ENCODE measurements at places on chromosomes 7 and 10.

DNA sequence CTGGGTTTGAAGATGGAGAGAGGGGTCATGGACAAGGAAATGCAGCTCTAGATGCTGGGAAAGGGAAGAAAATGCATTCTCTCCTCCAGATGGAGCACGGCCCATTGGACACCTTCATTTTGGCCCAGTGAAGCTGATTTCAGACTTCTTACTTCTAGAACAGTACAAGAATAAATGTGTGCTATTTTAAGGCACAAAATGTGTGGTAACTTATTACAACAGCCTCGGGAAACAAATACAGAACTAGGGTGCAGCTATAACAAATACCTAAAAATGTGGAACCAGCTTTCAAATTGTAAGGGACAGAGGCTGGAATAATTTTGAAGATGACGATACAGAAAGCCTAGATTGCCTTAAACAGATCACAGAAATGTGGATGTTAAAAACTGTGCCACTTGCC lies 54.1 kb downstream of the CYTH3 start:
- no peaks in the 10 kb centered on the region for H3K36me3 ChIP-seq
- no peak for DNase-seq
- H3K27ac ChIP-seq: no peak overlapping the region
- no peak overlapping the region for H3K4me3 ChIP-seq

DNA sequence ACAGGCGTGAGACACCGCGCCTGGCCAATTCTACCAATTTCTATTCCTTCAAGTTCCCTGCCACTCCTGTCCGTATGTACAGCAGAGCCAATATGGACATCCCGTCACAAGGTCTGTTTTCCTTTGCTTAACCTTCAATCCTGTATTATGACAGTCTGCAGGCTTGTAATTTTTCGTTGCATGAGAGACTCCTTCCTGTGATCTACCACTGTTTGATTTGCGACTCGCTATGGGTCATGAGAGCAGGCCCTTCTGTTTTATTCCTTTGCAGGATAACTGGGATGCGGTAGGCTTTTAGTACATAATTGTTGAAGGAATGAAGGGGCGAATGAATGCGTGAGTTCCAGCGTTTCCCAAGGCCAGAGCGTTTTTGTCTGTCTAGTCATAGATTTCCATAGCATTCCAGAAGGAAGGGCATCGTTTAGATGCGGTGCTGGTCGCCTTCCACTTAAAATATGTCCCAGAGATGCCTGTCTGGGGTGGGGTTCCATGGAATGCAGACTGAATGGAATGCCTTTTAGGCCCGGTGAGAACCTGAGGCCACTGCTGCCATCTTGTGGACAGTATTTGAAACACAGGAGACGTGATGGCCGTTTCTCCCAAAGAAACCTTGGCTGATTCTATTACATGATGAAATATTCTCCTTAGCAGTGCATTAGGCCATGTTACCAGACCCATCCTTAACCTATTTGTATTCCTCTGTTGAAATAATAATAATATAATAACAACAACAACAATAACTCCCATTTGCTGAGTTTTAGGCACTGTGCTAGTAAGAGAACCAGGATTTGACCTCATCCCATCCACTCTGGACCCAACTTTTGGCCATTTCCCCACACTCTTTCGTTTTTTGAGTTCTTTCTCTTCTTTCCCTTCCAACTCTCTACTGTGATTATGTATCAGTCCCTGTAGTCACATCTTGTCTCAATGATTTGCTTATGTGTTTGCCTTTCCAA lies 193.2 kb downstream of the MYOF start:
- no peaks in the 10 kb centered on the region for H3K36me3 ChIP-seq
- no peak overlapping the region for H3K4me3 ChIP-seq
- peak; percentile 17 for DNase-seq
- H3K4me1 ChIP-seq: no peaks in the 10 kb centered on the region
- peaks cover 6% of the 10 kb centered on the region for H3K27me3 ChIP-seq

- no peaks in the 10 kb centered on the region for H3K4me1 ChIP-seq
- no peaks in the 10 kb centered on the region for H3K36me3 ChIP-seq
- H3K27me3 ChIP-seq: peaks cover 6% of the 10 kb centered on the region
- no peak overlapping the region for H3K4me3 ChIP-seq
- no peak for DNase-seq
- no peak overlapping the region for H3K27ac ChIP-seq
Observed at GRCh38 chr10:71250842-71251241, 38.5 kb downstream of the UNC5B start.

DNA sequence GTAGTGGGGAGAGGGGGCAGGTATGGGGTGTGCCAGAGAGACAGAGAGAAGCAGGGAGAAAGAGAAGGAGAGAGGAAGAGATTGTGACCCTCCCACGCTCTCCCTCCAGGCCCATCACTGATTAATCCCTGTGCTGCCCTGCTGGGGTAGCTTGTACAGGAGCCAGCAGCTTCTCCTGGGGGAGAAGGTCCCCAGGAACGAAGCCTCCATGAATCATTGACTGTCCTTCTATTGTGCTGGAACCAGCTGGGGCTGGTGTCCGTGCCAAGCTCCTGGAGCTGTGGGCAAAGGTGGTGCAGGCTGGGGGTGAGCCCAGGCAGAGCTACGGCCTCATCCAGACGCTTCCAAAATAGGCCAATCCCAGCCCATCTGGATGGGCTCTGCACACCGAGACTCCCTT lies 20.9 kb downstream of the AQP1 start:
- no peaks in the 10 kb centered on the region for H3K4me1 ChIP-seq
- H3K27me3 ChIP-seq: peaks cover 5% of the 10 kb centered on the region
- DNase-seq: no peak
- no peaks in the 10 kb centered on the region for H3K36me3 ChIP-seq
- H3K4me3 ChIP-seq: no peak overlapping the region

DNA sequence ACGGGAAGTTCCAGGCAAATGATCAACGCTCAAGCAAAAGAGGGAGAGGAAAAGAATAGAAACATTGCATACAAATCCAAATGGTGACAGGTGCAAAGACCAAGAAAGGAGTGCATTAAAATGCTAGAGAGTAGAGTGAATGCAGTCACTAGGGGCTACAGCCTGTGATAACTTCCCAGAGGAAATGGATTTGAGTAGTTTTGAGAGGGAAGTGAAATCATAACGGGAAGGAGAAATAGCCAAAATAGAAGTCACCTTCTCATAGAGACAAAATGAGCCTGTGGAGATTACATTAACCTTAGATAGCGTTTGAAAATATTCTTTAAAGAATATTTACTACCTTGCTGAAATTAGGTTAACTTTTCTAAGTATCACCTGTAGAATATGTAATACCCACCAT lies 26.5 kb downstream of the NUP42 start:
- no peaks in the 10 kb centered on the region for H3K4me1 ChIP-seq
- no peak overlapping the region for H3K4me3 ChIP-seq
- H3K27me3 ChIP-seq: peaks cover 27% of the 10 kb centered on the region
- H3K36me3 ChIP-seq: peaks cover 21% of the 10 kb centered on the region
- DNase-seq: no peak
- H3K27ac ChIP-seq: no peak overlapping the region

DNA sequence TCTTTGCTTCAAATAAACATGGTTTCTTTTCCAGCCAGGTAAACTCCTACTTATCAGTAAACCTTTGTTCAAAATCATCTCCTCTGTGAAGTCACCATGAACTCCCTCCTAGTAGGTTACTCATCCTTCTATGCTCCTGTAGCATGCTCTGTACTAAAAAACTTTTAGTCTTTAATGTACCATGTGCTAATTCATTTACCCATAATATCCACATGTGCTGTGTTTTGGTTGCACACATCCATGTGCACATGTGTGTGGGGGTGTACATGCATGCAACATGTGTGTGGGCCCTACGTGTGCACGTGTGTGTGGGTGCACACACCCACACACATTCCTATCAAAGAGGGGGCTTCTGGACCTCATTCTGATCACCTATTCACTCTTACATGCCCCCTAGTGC lies 259.9 kb upstream of the SP4 start:
- no peak overlapping the region for H3K4me3 ChIP-seq
- no peak overlapping the region for H3K27ac ChIP-seq
- DNase-seq: no peak
- H3K27me3 ChIP-seq: peaks cover 31% of the 10 kb centered on the region
- H3K36me3 ChIP-seq: no peaks in the 10 kb centered on the region
- H3K4me1 ChIP-seq: no peaks in the 10 kb centered on the region

- H3K4me3 ChIP-seq: no peak overlapping the region
- H3K36me3 ChIP-seq: peaks cover 35% of the 10 kb centered on the region
- peaks cover 16% of the 10 kb centered on the region for H3K4me1 ChIP-seq
- no peaks in the 10 kb centered on the region for H3K27me3 ChIP-seq
- no peak overlapping the region for H3K27ac ChIP-seq
- DNase-seq: no peak
Observed at GRCh38 chr10:84398696-84399095, 70.3 kb downstream of the CCSER2 start.

- no peaks in the 10 kb centered on the region for H3K27me3 ChIP-seq
- H3K4me1 ChIP-seq: peaks cover 30% of the 10 kb centered on the region
- peaks cover 1% of the 10 kb centered on the region for H3K36me3 ChIP-seq
- H3K4me3 ChIP-seq: no peak overlapping the region
- no peak overlapping the region for H3K27ac ChIP-seq
- no peak for DNase-seq
Observed at GRCh38 chr7:5677538-5678294, 103.7 kb downstream of the RNF216 start.

DNA sequence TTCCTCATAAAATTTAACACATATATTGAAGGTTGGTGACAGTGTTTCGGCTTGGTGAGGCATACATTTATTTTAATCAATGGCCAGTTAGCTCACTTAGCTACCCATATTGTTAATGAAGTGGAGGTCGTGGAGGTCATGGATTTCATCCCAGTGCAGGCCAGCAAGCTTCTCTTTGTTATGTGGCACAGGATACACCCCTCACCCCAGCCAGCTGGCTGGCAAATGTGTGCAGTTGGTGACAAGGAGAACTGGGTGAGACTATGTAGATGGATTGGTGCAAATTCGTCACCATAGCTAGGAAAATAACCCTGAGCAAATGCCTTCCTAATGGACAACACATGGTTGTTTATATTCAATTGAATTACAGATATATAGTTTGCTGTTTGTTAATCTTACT lies 50.5 kb upstream of the FOXP2 start:
- H3K27ac ChIP-seq: no peak overlapping the region
- no peaks in the 10 kb centered on the region for H3K27me3 ChIP-seq
- no peaks in the 10 kb centered on the region for H3K4me1 ChIP-seq
- H3K4me3 ChIP-seq: no peak overlapping the region
- H3K36me3 ChIP-seq: no peaks in the 10 kb centered on the region

- no peak for DNase-seq
- H3K27ac ChIP-seq: no peak overlapping the region
- H3K27me3 ChIP-seq: no peaks in the 10 kb centered on the region
Observed at GRCh38 chr7:146185844-146186243, 69.2 kb downstream of the CNTNAP2 start.

GRCh38 chr7:25789701-25790640 lies 362.0 kb upstream of the NFE2L3 start:
- H3K27ac ChIP-seq: no peak overlapping the region
- no peak for DNase-seq

DNA sequence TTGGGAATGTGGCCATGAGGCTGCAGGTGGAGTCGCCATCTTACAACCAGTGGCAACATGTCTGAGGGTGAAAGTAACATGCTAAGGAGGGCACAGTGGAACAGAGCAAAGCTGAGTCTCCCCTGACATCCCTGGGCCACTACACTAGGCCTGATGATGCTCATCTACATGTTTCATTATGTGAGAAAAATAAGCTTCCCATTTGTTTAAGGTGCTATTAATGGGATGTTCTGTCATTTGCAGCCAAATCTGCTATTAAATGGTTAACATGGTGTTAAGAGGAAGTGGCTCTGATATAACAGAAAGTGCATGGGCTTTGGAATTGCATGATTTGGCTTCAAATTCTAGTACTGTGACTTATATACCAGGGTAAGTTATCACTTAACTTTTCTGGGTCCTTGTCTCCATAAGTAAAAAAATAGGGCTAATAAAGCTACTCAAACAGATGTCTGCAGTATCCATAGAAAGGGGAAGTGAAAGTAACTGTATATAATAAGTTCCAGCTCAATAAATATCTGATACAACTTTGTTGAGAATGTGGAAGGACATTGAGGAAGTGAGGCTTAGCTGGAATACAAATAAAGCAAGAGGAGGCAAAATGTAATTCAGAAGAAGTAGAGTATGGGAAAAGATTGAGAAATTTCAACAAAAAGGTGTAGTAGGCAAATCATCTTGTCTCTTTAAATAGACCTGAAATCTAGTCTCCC lies 158.9 kb downstream of the RTKN2 start:
- peaks cover 12% of the 10 kb centered on the region for H3K36me3 ChIP-seq
- no peak overlapping the region for H3K4me3 ChIP-seq
- H3K27ac ChIP-seq: no peak overlapping the region
- DNase-seq: no peak
- peaks cover 41% of the 10 kb centered on the region for H3K4me1 ChIP-seq

GRCh38 chr10:21300551-21300950 lies 224.9 kb downstream of the SKIDA1 start:
- DNase-seq: no peak
- no peaks in the 10 kb centered on the region for H3K4me1 ChIP-seq
- H3K27ac ChIP-seq: no peak overlapping the region
- no peak overlapping the region for H3K4me3 ChIP-seq

GRCh38 chr10:25231751-25232150 lies 57.0 kb downstream of the GPR158 start:
- no peaks in the 10 kb centered on the region for H3K4me1 ChIP-seq
- H3K27me3 ChIP-seq: peaks cover 5% of the 10 kb centered on the region
- no peaks in the 10 kb centered on the region for H3K36me3 ChIP-seq
- no peak for DNase-seq
- no peak overlapping the region for H3K27ac ChIP-seq

DNA sequence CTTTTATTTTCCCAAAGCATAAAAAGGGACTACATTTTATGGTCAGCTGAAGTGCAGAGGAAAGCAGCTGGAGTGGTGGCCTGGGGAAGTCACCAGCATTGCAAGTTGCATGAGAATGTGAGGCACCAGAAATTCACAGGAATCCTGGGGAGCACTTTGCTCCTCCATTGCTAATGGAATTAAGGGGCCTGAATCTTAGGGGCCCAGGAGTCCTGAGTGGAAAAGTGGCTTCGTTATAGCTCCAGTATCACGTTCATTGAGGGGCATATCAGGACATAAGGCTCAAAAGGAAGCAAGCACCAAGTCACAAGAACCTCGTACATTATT lies 53.0 kb upstream of the LRRC17 start:
- H3K27me3 ChIP-seq: peaks cover 12% of the 10 kb centered on the region
- H3K27ac ChIP-seq: no peak overlapping the region
- H3K4me3 ChIP-seq: no peak overlapping the region
- H3K4me1 ChIP-seq: no peaks in the 10 kb centered on the region
- DNase-seq: no peak
- no peaks in the 10 kb centered on the region for H3K36me3 ChIP-seq

- H3K4me3 ChIP-seq: no peak overlapping the region
- H3K27me3 ChIP-seq: no peaks in the 10 kb centered on the region
- H3K36me3 ChIP-seq: peaks cover 2% of the 10 kb centered on the region
- no peak overlapping the region for H3K27ac ChIP-seq
Observed at GRCh38 chr10:125859128-125859817, 21.8 kb downstream of the DHX32 start.

GRCh38 chr10:74051736-74052342 lies 53.9 kb downstream of the VCL start:
- DNase-seq: no peak
- no peak overlapping the region for H3K27ac ChIP-seq
- H3K4me3 ChIP-seq: no peak overlapping the region
- H3K36me3 ChIP-seq: no peaks in the 10 kb centered on the region
- H3K4me1 ChIP-seq: peaks cover 20% of the 10 kb centered on the region
- peaks cover 4% of the 10 kb centered on the region for H3K27me3 ChIP-seq
